ENCODE measurements at places on chromosomes 1 and 21.

GRCh38 chr1:201982623-201983379 is at the start of gene RNPEP:
Gene RNPEP, plus strand, starts transcription at chr1:201982648. Its CDS starts 19 bp downstream, at chr1:201982667.
- DNase-seq: peak; percentile 85

- DNase-seq: no peak
Measured at GRCh38 chr1:242530761-242531160, 6.3 kb upstream of the PLD5 start.

DNA sequence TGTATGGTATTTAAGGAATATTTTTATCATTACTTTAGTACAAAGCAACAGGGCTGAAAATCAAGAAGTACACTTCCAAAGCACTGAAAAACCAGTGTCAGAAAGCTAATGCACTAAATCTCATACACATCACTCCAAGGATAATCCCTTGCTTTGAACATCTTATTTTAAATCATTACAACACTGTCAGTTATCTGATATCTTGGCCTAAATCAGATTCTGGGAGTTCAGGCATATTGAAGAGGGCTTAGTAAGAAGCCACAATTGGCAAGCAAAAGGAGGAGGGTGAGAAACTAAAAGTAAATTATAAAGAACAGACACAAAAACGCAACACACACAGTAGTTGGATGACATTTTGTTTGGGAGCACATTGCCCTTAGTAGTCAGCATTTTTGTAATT is 448.4 kb downstream of the PCP4 start:
- no peak for DNase-seq

DNA sequence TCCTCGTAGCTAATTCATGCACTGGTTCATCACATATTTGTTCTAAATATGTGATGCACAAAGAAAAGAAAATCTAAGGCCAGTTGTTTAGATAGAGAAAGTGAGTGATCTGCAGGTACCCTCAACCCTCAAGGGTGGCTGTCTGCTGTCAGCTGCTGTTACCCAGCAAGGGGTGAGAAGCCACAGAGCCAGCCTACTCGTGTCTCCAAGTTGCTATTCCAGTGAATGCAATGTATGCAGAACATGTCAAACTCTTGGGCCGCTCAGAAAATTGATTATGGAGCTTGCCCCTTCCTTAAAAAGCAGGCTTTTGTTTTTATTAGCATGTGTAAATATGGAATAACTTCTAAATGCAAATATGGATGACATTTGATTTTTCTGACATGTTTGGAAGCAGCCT is 336.3 kb upstream of the ST6GALNAC5 start:
- peak; percentile 24 for DNase-seq

GRCh38 chr1:193216920-193217319 is 30.5 kb upstream of the B3GALT2 start:
- DNase-seq: no peak

DNA sequence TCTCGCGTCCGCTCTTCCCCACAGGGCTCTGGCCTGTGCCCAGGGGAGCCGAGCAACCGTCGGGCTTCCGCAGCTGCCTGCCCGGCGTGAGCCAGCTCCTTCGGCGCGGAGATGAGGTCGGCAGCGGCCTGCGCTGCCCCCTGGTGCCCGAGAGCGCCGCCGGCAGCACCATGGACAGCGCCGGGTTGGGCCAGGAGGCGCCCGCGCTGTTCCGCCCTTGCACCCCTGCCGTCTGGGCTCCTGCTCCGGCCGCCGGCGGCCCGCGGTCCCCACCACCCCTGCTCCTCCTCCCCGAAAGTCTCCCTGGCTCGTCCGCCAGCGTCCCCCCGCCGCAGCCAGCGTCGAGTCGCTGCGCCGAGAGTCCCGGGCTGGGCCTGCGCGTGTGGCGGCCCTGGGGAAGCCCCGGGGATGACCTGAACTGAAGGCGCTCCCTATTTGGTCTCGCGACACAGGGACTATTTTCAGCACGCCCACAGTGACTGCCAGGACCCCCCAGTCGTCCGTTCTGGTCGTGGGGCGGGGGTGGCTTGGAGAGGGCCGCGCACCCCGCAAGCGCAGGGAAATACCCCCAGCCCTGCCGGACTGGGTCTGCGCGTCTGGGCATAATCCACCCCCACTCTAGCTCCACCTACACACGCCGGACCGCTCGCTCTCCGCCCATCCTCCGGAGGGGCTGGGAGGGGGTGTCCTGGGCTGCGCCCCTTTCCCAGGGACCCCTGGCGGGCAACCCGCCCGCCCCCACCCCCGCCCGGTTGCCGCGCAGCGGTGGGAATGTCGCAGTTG is 1.3 kb downstream of the HES3 start:
- peak; percentile 49 for DNase-seq

DNA sequence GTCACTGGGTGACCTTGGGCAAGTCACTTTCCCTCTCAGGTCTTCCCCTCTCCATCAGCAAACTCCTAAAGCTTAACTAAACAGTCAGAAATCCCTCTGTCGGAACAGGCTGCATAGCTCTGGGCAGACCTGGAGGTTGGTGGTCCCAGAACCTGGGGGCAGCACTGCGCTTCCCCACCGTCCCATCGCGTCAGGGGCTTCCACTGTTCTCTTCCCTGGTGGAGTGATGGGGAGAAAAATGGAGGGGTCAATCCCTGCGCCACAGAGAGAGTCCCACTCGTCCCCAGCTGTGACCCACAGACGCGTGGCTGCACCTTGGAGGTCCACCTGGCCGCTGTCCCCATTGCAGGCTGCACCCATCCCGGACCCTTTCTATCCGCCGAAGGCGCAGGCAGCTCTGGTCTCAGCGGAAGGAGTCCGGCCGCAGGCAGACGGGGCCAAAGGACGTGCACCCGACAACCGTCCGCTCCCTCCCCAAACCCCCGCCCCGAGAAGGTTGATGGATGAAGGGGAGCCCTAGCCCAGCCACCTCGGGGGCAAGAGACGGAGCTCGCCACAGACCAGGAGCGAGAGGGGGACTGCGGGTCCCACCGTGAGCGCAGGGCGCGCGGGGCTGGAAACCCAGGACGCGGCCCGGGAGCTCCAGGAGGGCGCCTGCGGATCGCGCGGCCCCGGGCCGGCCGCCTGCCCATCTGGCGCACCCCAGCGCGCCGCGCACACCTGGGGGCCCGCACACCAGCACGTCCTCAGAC is 588 bp upstream of the WNT3A start:
- no peak for DNase-seq

GRCh38 chr1:100971021-100971420 is 54.6 kb downstream of the DPH5 start:
- no peak for DNase-seq

DNA sequence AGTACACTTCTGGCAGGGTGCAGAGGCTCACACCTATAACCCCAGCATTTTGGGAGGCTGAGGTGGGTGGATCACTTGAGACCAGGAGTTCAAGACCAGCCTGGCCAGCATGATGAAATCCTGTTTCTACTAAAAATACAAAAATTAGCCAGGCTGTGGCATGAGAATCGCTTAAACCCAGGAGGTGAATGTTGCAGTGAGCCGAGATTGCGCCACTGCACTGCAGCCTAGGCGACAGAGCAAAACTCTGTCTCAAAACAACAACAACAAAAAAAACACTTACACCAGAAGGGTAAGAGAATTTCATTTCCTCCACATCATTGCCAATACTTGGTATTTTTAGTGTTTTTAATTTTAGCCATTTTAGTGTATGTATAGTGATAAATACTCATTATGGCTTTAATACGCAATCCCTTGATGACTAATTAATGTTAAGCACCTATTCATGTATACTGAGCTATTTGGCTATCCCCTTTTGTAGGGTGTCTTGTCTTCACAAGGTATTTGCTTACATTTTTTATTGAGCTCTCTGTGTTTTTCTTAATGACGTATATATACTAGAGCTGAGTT is 77.1 kb upstream of the TNR start:
- DNase-seq: no peak

DNA sequence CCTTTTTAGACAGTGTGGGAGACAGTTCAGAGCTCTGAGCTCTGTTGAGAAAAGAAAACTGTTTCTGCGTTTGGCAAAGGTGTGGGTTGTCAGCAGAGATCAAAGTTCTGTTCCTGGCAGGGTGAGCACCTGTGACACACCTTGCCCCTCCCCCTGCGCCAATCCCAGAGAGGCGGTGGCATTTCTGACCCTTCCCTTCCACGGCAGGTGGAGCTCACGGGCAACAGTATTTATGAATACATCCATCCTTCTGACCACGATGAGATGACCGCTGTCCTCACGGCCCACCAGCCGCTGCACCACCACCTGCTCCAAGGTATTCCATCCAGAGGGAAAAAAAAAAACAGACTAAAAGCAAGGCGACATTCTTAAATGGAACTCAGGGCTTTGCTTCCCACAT is 20.7 kb downstream of the SIM2 start:
- no peak for DNase-seq

- DNase-seq: no peak
Measured at GRCh38 chr1:52195161-52195560, 53.3 kb downstream of the ZFYVE9 start.

- DNase-seq: no peak
Measured at GRCh38 chr1:6962478-6962995, 177.3 kb downstream of the CAMTA1 start.

GRCh38 chr1:173175514-173176145 is 31.5 kb downstream of the TNFSF4 start:
- DNase-seq: no peak

- DNase-seq: no peak
Measured at GRCh38 chr1:152143150-152143887, 15.7 kb downstream of the RPTN start.

DNA sequence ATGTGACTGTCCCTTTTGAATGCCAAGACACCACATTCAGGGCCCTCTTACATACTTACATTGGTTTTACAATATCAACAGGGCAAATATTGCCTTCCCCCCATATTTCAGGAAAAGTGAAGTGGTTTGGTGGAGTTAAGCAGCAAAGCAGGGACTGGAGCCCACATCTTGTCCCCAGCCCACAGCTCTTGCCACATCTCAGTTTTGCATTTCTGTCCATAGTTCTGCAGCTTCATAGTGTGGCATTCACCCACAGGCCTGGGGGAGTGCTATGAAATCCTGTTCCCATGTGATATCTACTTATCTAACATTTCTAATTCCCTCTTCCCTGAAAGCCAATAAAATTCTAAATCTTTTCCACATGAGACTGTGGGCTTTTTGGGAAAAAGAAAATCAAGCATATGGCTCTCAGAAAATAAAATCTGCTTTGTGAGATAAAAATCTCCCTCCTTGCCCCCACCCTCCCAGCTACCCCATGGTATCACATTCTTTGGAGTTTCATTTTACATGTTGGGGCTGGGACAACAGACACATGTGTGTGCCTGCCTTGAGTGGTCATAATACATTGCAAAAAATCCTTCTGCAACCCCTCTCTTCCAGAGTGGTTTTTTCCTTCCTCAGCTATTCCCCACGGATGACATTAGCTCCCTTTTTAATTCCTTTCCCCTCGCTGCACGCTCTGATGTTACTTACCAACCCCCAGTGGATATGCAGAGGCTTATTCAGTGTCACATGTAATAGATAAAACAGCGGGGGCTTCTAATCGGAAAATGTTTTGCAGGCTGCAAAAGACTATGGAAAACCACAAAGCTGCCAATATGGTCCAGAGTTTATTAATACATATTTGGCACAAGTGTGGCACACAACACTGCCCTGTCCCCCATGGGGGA is 20.5 kb upstream of the CD2 start:
- no peak for DNase-seq

GRCh38 chr1:200279810-200280411 is 129.9 kb downstream of the ZNF281 start:
- DNase-seq: peak; percentile 20

DNA sequence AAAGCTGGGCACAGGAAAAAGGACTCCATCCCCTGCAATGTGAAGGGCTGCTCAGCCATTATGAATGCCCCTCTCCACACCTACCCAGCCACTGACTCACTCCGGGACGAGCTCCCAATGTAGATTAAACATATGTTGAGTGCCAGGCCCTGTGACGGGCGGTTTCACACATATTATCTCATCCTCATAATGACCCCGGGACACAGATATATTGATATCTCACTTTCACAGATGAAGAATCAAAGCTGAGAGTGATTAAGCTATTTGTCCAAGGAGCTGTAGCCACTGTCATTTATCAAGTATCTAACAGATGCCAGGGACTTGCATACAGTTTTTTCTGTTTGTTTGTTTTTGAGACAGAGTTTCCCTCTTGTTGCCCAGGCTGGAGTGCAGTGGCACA is 35.0 kb upstream of the SLC30A1 start:
- no peak for DNase-seq

- DNase-seq: no peak
Measured at GRCh38 chr1:10456661-10457060, 6.8 kb downstream of the CORT start.

DNA sequence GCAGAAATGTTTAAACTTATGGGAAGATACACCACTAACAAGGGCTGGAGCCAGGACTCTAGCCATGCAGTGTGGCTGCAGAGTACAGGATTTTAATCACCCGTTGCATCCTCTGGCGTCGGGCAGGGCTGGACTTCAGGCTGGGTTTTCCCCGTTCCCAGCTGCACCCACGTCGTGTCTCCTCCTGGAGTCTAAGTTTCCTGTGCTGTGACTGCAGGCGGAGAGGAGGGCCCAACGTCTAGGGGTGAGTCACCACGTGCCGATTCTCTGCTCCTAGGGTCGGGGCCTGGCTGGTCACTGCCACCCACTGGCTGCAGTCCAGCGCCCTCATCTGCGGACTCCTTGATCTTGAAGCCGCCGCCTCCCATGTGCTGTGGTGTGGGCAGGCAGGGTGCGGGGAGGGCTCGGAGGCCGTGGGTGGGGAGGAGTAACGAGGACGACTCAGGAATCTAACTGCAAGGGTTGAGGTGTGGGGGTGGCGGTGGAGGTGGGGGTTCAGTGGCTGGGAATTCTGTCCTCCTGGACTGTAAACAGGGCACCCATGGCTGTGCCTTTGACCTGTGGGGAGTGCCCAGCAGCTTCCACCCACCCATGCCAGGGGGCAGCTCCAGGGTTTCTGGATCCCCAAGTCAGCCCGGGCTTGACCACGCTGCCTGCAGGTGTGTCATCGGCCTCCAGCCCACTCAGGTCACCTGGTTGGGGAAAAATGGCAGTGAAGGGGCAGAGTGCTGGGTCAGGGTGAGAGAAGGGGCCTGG is 77.8 kb downstream of the ALPL start:
- no peak for DNase-seq

GRCh38 chr1:151509350-151510019 is 1.7 kb upstream of the CGN start:
- no peak for DNase-seq

- peak; percentile 79 for DNase-seq
Measured at GRCh38 chr21:38140207-38140903, 116.4 kb upstream of the KCNJ15 start.

DNA sequence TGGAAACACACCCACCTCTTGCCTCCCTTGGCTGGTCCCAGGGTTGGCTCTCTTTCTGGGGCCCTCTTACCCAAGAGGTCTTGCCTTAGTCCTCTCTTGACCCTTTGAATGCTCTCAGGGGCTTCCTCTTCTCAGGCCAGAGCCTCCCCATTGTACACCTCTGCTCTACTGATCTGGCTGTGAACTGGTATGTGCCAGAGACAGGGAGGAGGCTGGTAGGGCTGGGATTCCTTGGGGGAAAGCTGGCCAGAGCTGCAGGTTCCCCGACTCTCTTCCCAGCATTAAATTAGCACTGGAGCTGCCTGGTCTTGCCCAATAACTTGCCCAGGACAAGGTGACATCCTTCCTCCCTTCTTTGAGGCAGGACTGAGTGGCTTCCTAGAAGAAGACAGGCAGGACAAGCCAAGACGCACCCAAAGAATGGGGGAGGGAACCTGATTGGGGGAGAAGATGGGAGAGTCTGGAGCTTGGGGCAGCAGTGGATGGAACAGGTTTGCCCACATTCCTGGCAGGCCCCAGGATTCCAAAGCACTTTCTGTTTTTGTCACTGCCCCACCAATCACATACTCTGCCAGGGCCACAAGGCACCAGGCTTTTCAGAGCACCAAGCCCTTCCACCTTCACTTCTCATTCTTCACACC is 37.2 kb upstream of the CITED4 start:
- DNase-seq: no peak

- no peak for DNase-seq
Measured at GRCh38 chr1:228272331-228272791, 64.5 kb downstream of the OBSCN start.
